Fibroblast of the conjunctiva (primary cell): ENCODE measurements at places on chromosomes 6 and 20.

- no peak for DNase-seq
Measured at GRCh38 chr20:53938739-53939138, 131.7 kb downstream of the BCAS1 start.

GRCh38 chr6:149701714-149702113 lies 16.2 kb downstream of the LATS1 start:
- no peak for DNase-seq

- no peak for DNase-seq
Measured at GRCh38 chr6:76166297-76166696, 93.8 kb upstream of the IMPG1 start.

GRCh38 chr6:90383196-90383822 lies 86.7 kb upstream of the BACH2 start:
- DNase-seq = no peak

- DNase-seq = no peak
Measured at GRCh38 chr6:74941424-74941823, 264.4 kb downstream of the COL12A1 start.

GRCh38 chr20:59435518-59435917 lies 135.1 kb downstream of the EDN3 start:
- no peak for DNase-seq

GRCh38 chr6:143271024-143271423 lies 179.5 kb downstream of the ADAT2 start:
- DNase-seq = peak; percentile 55

GRCh38 chr20:34768096-34768495 lies 57.4 kb downstream of the NCOA6 start:
- no peak for DNase-seq

GRCh38 chr6:7463785-7464184 lies 74.2 kb downstream of the RIOK1 start:
- no peak for DNase-seq

- DNase-seq = no peak
Measured at GRCh38 chr20:61771805-61772350, 293.8 kb downstream of the TAF4 start.

DNA sequence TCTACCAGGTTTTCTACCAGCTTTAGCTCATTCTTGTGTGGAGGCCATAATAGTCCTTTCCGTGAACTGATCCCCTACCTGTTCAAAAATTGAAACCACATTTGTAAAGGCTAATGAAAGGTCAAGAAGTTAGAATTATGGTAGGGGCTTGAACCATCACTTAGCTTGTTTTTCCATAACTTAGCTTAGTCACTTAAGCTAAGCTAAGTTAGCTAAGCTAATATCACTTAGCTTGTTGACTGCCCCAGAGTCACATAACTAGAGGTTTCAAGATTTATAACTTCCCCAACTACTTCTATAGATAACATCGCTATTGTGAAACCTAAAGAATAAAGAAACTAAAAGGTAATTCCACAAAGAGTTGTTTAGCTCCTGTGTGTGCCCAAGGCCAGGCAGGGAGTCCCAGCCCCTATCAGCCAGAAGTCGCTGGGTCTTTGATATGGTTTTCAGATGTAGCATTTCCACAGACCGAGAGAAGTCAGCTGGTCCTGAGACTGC lies 131.8 kb downstream of the VEGFA start:
- no peak for DNase-seq

- no peak for DNase-seq
Measured at GRCh38 chr6:22302838-22303237, 6.0 kb upstream of the PRL start.

DNA sequence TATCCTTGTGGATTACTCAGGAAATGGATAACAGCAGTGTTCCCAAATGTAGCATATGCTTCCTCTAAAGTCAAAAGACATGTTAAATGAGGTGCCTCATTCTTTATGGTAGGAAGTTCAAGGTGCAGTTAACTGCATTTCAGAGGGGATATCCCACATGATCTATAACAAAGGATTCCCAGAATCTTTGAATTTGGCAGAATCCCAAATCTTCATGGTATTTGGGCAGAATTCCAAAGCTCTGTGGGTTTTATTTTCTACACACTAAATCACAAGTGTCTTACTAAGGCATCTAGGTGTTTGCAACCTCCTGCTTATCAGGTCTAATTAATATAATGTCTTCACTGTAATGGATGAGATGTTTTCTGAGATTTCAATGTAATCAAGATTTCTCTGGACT lies 364.3 kb upstream of the MAN1A1 start:
- DNase-seq = no peak

- DNase-seq = no peak
Measured at GRCh38 chr6:161095916-161096315, 104.3 kb downstream of the MAP3K4 start.

- no peak for DNase-seq
Measured at GRCh38 chr20:25623225-25623735, 534 bp downstream of the NANP start.

DNA sequence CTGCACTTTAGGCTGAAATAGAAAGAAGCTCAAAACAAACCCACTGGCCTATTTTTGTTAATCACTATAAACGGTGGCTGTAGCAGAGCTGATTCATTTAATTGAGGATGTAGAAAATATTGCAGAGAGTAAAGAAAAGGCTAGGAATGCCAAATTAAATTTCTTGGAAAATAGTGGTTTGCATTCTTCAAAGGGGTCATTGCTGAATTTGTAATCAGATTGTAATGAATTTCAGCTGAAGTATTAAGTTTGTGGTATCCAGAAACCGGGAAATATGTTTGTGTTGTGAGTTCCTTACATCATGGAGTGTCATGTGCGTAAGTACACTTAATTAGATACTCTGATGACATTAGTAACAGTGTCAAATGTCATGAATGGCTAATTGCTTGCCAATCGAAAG lies 203.0 kb downstream of the SAMD5 start:
- DNase-seq = no peak

DNA sequence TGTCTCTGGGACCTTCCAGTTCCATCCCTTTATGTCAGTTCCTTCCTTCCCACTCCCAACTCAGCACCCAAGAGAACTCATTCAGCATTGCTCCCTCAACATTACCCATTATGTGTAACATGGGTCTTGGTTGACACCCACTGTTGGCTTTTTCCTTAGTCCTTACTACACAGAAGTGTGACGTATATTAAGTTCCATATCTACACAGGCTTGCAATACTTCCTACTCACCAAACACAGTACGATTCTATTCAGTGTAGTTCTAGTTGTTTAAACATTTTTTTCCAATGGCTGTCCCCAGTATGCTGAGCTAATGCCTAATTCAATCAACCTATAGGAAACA lies 37.7 kb downstream of the ARHGAP18 start:
- no peak for DNase-seq

- no peak for DNase-seq
Measured at GRCh38 chr6:127415096-127415495, 44.1 kb downstream of the KIAA0408 start.

- DNase-seq = peak; percentile 22
Measured at GRCh38 chr6:127641905-127642304, 64.9 kb downstream of the C6orf58 start.

DNA sequence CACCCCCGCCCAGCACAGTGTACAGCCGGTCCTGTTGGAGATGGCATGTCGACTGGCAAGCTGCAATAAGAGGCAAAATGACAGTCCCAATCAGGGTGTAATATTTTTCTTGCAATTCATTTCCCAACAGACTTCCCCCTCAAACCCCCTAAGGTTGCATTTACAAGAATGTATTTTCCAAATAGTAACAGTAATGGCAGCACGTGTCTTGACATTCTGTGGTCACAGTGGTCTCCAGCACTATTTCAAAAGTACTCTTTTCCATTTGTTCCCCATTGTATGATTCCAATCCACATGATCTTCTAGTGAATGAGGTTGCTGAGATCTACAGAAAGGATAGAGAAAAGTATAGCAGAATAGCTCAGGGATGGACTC lies 97.8 kb upstream of the CARMIL1 start:
- no peak for DNase-seq

DNA sequence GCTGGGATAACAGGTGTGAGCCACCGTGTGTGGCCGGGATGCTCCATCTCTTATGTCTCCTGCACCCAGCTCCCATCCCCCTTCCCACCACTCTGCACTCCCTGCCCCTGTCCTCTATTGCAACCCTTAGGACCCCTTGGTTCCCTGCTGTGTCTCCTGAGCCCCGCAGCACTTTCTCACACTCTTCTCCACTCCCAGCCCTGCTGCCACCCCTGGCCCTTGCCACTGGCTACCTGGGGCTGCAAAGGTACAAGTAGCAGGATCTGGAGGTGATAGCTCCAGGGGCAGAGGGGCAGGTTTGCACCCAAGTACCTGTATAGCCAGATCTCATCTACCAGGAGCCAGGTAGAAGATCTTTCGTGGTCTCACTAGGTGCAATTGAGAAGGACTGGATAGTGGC lies 6.6 kb upstream of the CPXM1 start:
- no peak for DNase-seq

- DNase-seq = no peak
Measured at GRCh38 chr6:93266116-93266817, 153.1 kb downstream of the EPHA7 start.

DNA sequence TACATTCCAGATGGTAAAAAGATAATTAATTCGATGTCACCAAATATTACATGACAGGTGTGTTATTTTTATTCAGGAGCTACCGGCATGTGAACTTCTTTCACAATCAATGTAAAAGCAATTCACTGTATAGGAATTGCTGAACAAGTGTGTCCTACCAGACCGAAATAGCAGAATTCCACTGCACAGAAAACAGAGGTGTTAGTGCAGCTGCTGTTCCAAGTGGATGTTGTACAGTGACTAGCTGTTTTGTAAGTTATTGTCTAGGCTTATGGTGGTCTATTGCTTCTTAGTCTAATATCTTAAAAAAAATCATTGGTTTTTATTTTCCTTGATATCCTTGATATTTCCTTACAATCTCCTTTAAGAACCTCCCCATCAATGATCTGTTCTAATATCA lies 107.4 kb downstream of the COL19A1 start:
- no peak for DNase-seq

- DNase-seq = no peak
Measured at GRCh38 chr20:33971147-33971975, 22.4 kb upstream of the RALY start.

GRCh38 chr6:157679605-157680580 lies 143.2 kb upstream of the SNX9 start:
- no peak for DNase-seq

GRCh38 chr6:161228096-161228495 lies 45.8 kb downstream of the AGPAT4 start:
- no peak for DNase-seq

- DNase-seq = no peak
Measured at GRCh38 chr6:20907486-20908071, 373.3 kb downstream of the CDKAL1 start.

- no peak for DNase-seq
Measured at GRCh38 chr20:25624500-25624939, 706 bp upstream of the NANP start.

DNA sequence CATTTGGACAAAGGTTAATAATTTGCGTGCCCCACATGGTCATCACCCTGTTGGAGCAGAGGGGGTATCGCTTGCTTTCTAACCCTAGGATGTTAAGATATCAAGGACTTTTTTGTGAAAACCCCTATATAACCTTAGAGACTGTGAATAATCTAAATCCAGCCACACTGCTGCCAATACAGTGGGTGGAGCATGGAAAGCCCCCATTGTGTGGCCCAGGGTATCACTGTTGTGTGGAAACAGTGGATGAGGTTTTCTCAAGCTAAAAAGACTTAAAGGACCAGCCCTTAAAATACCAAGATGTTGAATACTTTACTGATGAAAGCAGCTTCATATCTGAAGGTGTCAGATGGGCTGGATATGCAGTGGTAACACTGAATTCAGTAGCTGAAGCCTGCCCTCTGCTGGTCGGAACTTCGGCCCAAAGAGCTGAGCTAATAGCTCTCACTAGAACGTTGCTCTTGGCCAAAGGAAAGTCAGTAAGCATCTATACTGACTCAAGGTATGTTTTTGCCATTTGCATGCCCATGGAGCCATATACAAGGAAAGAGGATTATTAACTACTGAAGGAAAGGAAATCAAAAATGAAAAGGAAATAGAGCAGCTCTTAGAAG lies 695.2 kb downstream of the PHF3 start:
- peak; percentile 14 for DNase-seq
